NCI-H748 treated with DMSO at 0.1 percent for 48 hours (cell line): ENCODE measurements at places on chromosomes 5 and 9.
A peak's percentile ranks its signal among the peaks of the same experiment; 100 is the strongest.

DNA sequence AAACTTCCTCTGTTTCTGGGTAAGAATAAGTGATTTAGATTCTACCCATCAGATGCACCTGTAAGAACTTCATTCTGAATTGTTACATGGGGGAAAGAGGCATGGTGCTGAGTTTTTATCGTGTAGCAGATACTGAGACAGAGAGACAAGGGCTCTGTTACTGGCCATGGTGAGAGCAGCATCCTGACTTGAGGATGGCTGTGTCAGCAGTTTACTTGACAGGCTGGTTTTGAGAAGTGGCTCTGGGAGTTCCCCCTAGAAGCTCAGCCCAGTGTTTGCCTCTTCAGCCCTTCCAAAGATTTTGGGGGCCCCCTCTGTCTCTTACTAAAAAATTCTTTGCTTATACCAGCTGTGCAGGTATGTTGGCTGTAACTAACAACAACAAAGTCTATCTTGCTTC is 510.5 kb downstream of the LRRC70 start:
- no peak for DNase-seq

GRCh38 chr5:140875085-140876065 is at the start of gene PCDHA12:
TSS of gene PCDHA12 (plus strand) at chr5:140875308. CDS start at chr5:140875473, 165 bp downstream.
- DNase-seq, result no peak

DNA sequence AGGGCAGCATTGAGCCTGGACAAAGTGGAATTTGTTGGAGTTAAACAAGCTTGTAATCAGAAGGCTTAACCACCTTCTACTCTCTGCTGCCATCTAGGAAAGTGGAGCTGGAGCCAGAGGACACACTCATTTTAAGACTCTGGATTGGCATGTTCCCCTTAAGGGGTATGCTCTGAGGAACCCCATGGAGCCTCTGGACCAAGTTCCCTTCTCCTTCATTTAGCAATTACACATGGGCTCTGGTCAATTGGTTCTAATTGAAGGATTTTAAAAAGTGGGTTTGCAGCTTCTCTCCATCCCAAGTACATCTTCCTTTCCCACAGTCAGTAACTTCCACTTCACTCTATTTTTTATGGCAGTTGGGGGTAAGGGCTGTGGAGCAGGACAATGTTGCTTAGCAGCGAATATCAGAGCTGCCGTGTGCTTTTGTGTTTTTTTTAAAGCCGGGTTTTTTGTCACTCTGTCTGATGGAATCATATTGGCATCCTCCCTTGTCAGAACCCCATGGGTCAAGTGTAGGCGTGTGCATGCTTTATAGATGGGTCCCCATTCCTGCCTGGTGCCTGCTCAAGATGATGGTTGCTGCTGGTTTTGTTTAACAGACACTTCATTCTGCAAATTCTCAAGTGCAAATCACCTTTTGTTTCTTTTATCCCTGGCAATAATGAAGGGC is 330.7 kb upstream of the ADAMTSL1 start:
- DNase-seq, result no peak

- DNase-seq, result no peak
Observed at GRCh38 chr5:41127967-41128690, 57.0 kb upstream of the MROH2B start.

- DNase-seq, result no peak
Observed at GRCh38 chr9:117265253-117265652, 149.6 kb downstream of the ASTN2 start.

GRCh38 chr5:108536321-108536720 is 154.4 kb upstream of the FBXL17 start:
- no peak for DNase-seq

- no peak for DNase-seq
Observed at GRCh38 chr5:102801371-102801770, 46.3 kb downstream of the PAM start.

GRCh38 chr9:63859475-63860215 is 1425.4 kb downstream of the FOXD4L5 start:
- DNase-seq, result no peak

DNA sequence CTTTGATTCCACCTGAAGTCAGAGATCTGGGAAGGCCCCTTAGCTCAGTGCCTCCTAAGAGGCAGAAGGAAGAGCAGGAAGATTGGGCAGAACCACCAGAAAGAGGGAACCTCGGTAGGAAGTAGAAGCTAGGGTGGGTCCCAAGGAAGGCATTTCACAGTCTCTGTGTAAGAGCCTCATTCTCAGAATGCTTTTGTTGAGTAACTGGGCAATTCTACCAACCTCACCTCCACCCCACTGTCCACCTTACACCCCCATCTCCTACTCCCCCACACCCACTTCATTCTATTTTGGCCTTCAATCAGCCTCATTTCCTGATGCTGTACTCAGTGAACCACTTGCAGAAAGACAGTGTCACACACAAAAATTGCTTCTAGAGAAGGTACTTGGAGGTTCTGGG is 3.5 kb downstream of the HBEGF start:
- no peak for DNase-seq

DNA sequence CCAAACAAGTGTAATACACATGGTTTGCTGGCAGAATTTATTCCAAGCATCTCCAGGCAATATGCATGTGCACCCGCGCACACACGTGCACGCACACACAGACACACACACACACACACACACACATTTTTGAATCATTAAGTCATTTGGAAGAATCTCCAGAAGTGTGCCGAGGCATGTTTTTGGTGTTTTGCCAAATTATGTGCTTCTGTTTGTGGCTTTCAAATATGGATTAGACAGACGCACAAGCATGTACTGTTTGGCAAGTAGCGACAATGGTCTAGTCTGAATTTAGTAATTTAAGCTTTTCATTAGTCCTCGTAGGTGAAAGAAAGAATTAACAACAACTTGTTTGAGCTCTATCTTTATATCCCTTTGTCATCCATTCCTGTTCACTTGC is 36.7 kb downstream of the NFIB start:
- DNase-seq, result no peak

DNA sequence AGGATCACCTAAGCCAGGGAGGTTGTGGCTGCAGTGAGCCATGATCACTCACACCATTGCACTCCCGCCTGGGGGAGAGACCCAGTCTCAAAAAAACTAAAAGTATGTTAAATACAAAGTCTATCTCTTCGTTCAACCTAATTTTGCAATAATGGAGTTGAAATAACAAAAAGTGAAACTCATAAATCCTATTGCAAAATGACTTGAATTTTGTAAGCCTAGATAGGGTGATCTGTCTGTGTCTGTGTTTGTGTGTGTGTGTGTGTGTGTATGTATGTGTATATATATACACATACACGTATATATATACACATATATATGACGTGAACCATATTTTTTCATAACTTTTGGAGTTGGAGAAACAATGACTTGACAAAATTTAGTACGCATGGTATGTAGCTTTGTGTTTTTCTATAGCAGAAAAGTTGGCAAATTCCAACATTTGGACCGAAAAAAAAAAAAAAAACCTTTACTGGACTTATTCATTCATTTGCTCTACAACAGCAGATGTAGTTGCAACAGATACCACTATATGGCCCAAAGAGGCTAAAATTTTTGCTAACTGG is 76.9 kb upstream of the CDH6 start:
- no peak for DNase-seq

GRCh38 chr5:86500947-86501346 is 116.8 kb upstream of the COX7C start:
- DNase-seq, result peak; percentile 10

DNA sequence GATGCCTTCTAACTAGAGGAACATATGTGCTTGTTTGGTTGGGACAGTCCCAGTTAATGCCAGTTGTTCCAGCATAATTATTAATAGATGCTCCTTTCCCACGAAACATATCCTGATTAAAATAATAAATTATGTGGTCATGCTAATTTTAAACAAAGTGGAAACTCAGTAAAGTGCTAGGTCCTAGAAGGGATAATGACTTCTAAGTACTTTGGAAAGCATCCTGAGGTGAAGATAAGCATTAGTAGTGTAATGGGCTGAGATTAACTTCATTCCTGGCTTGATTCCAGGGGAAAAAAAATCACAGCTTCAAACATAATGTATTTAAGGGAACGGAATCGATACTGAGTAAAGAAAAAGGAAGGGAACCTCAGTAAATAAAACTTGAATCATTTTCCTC is 213.7 kb upstream of the SNX2 start:
- no peak for DNase-seq

- no peak for DNase-seq
Observed at GRCh38 chr9:16446636-16447035, 423.8 kb downstream of the BNC2 start.

DNA sequence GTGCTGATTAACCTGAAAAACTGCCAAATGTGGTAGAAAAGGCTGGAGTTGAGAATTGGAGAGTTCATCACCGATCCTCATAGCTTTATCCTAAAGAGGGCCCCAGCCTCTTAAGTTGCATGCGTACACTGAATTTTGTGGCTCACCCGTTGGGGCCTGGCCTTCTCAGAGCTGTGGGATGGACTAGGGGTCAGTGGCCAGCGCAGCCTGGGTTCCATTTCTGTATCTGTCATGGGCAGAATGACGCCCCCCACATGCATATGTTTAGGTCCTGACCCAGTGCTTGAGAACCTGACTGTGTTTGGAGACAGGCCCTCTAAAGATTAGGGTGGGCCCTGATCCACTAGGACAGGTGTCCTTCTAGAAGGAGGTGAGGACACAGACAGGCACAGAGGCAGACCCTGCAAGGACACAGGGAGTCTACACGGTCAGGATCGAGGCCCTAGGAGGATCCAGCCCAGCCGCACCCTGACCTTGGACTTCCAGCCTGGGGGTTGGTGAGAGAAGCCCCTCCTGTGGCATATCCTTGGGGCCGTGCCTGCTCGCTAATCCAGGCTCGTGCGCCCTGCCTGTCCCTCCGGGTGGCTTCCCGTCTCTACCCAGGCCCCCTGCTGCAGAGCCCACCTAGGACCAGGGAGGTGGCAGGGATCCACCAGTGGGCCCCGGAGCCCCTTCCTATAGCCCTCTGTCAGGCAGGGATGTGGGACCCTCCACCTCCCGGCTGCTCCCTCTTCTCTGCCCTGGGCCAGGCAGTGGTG is 32.2 kb downstream of the NDUFS6 start:
- no peak for DNase-seq

- no peak for DNase-seq
Observed at GRCh38 chr9:29556746-29557145, 1983.5 kb upstream of the C9orf72 start.
